ENCODE measurements at places on chromosomes 12 and 14.

DNA sequence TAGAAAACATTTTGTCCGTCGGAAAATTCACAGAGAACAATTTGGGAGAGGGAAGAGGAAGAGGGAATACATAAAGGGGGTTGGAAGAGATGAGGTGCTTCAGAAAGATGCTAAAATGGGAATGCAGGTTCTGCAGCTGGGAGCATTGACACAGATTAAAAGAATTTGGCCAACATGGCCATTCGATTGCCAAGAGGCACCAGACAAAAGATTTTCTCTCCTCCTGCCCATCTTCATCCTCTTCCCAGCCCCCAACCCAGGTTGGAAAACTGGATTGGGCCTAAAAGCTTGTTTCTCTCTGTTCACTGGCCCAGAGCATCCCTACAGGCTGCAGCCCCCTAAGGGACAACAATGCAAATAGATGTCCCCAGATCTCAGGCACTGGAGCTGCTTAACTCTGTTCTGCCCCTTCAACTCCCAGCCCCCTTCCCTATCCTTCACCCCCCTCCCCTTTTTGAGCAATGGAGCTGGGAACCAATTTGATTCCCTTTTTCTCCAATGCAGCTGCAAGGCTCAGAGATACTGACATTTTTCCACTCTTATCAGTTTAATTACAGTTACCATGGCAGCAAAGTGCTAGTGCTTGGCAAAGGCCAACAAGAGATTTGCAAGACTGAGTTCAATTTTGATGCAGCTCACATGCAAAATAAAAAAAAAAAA lies 1.9 kb downstream of the LMO3 start:
- no peak for DNase-seq

- DNase-seq, result peak; percentile 8
These were observed 181.7 kb upstream of the ARID2 start for GRCh38 chr12:45547822-45548221.

DNA sequence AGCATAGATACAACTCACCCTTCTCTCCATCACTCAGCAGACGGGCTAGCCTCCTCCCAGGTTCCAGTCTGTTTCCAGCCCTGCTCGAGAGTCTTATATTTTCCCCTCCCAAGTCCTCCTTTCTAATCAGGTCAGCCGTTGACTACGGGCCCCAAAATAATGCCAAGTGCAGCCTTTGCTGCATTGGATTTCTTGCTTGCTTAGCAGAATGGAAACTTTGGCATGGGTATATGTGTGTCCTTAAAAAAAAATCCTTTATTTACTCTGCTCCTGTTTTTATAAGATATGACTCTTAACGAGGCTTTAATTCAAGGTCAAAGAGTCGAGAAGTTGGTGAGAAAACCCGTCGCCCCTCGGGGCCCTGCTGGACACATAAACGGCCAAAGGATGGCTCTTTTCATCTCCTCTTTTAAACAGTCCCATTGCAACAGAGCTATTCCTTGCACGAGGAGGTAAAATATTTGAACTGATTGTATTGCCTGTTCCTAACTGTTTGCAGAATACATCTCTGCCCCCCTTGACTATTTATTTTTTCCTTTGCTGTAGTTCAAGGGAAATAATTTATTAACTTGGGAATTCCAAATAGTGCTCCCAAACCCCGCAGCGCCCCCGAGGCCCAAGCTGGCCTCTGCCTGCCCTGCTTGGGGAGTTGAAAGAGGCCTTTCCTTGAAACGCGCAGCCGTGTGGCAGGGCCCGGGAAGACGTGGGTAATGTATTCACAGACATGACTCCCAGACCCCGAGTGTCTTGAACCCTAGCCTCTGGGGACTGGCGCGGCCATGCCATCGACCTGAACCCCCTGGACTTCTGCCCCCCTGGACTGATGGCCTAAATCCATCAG lies 156.5 kb upstream of the MYL2 start:
- no peak for DNase-seq

DNA sequence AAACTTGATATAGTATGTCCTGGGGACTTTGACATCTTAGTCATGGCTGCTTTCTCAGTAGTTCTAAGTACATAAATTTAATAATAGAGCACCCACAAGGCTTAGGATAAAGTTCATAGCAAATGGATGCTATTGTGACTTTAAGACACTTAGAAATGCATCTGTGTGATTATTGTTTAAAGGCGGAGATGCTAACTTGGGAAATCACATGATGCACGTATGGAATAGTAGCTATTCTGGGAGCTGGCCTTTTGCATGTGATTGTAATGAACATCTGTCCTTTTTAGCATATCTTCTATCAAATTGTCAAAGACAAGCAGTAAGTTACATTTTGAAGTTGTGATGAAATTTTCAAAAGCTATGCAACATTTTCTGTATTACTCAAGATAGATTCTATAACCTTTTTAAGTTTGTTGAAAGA lies 46.7 kb upstream of the ATP2A2 start:
- DNase-seq, result peak; percentile 68

DNA sequence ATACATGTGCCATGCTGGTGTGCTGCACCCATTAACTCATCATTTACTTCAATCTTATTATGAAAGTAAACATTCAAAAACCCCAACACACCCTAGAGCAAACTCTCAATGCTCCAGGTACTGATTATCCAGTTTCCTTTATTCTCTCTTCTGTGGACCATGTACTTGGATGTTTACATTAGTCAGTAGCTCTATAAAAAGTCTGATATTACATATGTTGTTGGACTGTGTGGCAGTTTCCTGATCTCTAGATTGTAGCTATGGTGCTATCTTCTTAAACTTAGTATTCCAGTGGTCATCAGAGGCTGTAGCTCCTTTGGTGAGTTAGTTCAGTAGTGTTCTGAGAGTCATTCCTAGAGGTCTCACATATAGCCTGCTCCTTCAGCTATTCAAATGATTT lies 25.1 kb upstream of the ITGA5 start:
- DNase-seq, result no peak

DNA sequence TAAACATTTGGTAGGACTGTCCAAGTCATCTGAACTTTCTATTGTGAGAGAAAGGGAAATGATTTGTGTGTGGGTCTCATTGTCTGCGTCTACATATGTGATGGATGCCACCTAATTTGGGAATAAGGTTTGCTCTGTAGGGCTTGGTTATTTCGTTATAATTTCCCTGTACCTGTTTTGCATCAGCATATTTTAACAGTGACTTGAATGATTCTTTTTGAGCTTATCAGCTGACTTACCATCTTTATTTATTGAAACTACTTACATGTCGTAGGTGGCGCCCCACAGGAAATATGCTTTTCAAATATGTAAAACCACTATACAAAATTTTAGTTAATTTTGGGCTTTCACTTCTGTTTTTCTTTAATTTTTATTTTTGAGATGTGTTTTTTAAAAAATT lies 56.5 kb upstream of the BCAT1 start:
- DNase-seq, result no peak

- no peak for DNase-seq
These were observed 62.6 kb downstream of the GALNT9 start for GRCh38 chr12:132266802-132267201.

GRCh38 chr14:65658202-65658601 lies 245.7 kb downstream of the FUT8 start:
- DNase-seq, result no peak

DNA sequence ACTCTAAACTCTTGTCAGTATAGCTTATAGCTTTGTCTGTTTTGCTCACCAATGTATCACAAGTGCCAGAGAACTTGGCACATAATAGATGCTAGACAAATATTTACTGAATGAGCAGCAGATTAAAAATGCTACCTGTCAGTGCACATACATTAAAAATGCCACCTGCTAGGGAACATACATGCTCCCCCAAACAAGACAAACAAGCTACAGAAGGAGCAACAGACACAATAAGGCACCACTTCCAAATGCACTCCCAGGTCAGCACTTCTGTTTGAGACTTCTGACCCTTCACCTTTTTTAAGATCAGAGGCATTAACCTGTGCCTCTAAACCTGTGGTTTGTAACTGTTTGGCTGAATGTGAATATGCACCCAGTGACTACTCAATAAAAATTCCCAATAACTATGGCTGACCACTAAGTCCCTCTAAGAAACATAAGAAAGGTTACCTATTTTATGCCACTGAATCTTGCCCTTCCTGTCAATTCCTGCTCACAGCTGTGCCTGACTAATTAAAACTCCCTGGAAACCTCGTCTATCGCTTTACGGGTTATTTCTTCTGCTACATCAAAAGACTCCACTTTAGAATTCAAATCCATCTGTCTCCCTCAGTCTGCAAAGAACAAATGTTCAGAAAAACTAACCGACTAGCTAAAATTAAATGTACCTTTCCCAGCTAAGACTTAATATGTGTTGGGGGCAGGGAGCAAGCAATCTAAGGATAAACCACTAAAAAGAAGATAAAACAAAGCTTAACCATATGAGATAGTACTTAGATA lies 41.0 kb downstream of the HECTD4 start:
- no peak for DNase-seq

GRCh38 chr12:84604551-84604950 lies 308.0 kb downstream of the SLC6A15 start:
- no peak for DNase-seq

DNA sequence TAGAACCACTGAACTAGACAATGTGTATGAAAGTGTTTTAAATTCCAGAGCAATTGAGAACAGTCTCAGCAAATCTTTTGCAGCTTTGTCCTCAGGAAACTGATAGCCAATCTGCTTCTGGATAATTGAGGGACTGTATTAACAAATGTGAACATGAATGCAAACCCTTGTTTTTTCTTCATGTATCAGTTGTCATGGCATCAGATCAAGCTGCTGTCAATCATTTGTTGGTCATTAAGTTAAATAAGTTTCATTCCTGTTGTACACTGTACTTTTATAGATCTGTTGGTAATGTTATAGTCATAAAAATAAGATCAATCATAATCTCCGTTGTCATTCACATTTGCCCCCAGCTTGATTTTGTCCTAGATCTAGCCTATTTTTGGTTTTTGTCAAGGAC lies 65.5 kb upstream of the RFX4 start:
- DNase-seq, result no peak

DNA sequence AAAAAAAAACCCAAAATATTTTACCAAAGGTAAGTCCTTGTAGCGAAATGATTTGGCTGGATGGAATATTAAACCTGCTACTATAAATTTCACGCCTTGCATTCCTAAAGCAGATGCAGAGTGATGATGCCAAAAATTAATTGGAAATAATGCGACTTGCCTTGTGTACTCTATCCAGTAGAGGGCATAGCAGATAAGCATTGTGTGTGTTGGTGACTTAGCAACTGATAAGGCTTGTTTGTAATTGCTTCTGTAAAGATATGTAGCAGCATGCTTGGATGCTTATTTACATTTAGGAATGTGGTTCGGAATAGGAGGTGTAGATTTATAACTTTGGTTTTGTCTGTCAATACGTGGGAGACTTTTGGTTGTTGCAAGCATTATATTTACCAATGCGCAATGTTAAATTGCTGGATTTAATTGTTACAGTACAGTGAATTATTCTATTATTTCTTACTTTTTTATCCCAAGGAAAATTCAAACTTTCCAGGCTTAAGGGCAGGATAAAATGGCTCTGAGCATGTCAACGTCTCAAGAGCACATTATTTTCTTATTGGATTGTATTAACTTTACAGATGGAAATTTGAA lies 80.5 kb downstream of the TMEM260 start:
- DNase-seq, result peak; percentile 5

DNA sequence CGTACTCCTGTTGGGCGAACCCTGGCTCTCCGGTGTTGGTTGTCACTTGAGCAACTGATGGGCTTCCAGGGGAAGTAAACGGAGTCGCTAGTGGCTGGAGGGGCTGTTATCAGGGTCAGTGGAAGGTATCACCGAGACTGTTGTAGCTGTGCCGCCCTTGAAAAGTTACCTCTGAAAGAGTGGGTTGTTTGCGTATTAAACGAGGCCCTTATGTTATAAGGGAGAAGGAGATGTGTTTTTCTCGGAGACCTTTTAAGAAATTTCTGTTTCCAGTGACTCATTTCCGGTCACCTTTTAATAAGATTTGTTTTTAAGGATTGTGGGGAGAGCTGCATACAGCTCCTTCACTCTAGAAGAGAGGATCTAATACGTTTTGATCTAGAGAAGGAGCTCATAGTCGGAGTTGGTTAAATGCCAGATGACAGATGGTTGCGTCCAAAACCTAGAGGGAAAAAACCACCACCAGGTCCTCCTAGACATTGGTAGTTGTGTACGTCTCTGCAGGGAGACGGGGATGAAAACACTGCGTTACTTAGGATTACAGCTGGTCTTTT lies 750 bp upstream of the DBX2 start:
- no peak for DNase-seq

DNA sequence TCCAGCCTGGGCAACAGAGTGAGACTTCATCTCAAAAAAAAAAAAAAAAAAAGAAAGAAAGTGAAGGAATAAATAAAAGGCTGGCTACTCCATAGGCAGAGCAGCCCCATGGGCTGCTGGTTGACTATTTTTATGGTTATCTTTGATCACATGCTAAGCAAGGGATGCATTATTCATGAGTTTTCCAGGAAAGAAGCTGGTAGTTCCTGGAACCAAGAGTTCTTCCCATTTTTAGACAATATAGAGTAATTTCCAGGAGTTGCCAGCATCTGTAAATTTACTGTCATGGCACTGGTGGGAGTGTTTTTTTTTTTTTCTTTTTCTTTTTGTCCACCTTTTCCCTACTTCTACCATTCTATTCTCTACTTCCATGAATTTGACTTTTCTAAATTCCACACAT lies 24.2 kb downstream of the FGD4 start:
- DNase-seq, result peak; percentile 22

- peak; percentile 90 for DNase-seq
These were observed at the start of gene PYM1 for GRCh38 chr12:55927588-55928502. PYM1 (minus strand) TSS chr12:55927894; CDS start chr12:55927761, 133 bp downstream.

DNA sequence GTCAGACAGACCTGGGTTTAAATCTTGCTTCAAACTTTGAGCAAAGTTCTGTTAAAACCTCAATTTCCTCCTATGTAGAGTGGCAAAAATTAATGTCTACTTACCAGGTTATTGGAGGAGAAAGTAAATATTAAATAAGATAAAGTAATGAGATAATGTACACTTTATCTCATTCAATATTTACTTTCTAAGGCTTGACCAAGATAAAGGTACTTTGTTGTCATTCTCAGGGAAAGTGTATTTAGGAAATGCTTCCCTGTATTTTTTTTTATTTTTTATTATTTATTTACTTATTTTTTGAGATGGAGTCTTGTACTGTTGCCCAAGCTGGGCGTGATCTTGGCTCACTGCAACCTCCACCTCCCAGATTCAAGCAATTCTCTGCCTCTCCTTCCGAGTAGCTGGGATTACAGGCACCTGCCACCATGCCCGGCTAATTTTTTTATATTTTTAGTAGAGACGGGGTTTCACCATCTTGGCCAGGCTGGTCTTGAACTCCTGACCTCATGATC lies 4.7 kb downstream of the FAM161B start:
- no peak for DNase-seq

GRCh38 chr12:47741340-47741703 lies 16.0 kb upstream of the ENDOU start:
- DNase-seq, result peak; percentile 74

GRCh38 chr14:74946659-74947281 lies 8.6 kb downstream of the PGF start:
- no peak for DNase-seq

All from suppressor macrophage treated with lipopolysaccharide for 4 hours (primary cell).